ENCODE measurements at places on chromosomes 16 and 17.

DNA sequence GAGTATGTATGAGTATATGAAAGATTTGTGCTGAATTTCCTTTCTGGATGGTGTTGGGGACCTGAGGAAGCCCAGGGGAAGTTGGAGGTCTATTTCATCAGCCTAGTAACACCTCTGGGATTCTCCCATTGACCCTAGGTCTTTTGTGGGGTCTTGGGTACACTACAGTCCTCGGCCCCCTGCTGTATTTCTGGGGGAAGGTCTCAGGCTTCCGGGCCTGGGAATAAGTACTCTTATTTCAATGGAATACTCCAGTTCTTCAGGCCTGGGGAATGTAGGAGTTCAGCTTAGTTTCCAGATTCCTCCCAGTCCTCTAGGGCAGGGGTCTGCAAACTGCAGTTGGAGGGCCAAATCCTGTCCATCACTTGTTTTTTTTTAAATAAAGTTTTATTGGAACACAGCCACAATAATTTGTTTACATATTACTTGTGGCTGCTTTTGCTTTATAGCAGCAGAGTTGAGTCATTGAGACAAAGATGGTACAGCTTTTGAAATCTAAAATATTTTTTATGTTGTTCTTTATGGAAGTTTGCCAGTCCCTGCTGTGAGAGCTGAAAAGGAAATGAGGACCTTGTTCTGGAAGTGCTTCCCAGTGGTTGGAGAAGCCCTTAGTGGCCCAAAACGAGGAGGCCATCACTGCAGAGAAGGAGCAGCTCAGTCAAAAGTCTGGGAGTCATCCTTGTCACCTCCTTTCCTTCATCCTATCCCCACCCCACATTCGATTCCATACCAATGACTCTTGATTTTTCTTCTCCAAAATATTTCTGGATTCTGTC, 142.5 kb upstream of the HS3ST2 start:
- no peak for DNase-seq

GRCh38 chr17:73879987-73880386, 235.7 kb upstream of the SDK2 start:
- DNase-seq: no peak

GRCh38 chr17:43330876-43331639, 67.7 kb upstream of the ARL4D start:
- DNase-seq: no peak

DNA sequence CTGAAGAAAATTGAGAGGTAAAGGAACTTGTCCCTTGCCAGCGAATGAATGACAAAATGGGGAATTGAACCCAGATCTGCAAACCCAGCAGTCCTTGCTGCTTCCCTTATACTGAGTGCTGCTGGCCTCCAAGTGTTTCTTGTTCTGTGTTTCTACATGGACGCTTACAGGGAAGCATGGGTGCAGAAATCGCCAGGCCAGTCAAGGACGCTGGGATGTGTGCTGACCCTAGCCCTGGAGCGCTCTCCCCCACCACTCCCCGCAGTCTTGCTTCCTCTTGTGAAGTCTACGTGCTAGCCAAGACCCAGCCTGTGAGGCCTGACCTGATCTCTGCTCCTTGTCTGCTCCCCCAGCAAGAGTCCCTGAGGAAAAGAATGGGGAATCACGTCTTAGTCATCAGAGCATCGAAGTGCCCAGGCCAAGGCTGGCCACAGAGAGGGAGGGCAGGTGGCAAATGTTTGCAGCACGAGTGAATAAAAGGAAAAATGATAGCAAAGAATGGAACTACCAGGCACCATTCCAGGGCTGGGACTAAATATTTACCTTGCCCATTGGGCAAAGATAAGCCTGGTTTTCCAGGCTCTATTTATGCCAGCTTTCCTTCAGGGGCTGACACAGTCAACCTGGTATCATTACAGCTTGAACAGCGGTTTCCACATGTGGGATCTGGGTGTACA, 17.4 kb downstream of the CA4 start:
- no peak for DNase-seq

GRCh38 chr16:24807301-24807700, 38.5 kb upstream of the SLC5A11 start:
- no peak for DNase-seq

DNA sequence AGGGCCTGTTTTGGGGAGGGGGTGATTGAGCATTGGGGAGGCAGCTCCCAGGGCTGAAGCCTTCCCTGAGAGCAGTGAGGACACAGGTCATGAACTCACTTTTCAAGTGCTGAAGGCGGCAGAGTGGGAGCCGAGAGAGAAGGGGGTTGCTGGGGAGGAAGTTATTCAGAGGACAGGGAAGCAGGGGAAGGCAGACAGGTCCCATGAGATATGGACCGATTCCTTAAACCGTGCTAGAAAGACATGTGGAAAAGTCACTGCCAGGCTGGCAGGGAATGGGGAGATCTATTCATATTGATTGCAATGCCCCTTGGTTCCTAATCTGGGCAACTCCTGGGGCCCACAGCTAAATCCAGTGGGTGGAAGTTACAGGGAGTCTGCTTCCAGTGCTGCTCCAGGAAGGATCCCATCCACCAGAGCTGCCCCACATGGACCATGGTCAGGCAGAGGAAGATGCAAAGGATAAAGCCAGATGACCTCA, 1.1 kb downstream of the CCL4 start:
- DNase-seq: no peak

DNA sequence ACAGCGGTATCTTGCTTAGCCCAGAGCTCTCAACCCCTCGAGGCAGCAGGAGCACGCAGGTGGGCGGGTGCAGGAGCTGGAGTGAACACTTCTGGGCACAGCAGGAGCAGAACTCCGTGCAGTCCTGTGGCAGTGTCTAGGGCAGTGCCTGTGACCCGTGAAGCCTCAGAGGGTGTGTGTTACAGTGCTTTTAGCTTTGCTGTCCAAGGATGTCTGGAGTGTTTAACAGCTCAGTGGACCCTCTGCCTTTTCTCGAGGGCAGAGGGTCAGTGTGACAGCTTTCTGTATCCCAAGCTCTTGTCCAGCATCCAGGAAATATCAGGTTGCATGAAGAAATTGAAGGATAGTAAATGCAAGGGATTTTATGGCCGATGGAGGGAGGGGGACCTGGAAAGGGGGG, 16.4 kb upstream of the SSTR5 start:
- no peak for DNase-seq

GRCh38 chr17:72397687-72398086, 276.9 kb downstream of the SOX9 start:
- DNase-seq: no peak

GRCh38 chr16:3187798-3188674, at the start of gene OR1F1:
Gene OR1F1 (plus strand): TSS chr16:3188204.
- DNase-seq: no peak

DNA sequence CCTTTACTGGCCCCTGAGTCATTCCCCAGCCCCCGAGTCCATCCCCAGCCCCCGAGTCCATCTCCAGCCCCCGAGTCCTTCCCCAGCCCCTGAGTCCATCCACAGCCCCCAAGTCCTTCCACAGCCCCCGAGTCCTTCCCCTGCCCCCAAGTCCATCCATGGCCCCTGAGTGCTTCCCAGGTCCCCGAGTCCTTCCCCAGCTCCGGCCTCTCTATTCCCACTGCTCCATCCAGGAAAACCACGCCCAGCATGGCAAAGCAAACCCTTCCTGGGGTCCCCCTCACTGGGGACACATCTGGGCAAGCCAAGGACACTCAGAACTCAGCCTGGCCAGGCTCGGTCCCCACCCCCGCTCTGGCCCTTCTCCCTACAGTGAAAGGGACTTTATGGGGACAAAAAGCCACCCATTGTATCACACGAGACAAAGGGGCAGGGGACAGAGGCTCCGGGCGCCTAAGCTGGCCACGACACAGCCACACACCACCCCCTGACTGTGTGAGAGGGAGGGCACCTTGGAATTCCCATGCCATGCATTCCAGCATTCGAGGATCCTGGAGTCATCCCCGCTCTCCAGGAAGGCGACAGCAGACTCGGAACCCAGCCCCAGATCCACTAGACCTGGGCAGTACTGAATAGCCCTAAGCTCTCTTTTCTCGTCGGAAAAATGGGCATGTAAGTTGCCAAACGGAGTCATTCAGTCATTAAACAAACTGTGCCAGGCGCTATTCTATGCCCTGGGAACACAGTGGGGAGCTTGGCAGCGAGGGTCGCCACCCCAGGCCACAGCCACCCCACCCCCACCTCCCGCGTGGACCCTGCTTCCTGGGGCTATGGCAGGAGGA, 14.0 kb downstream of the PLLP start:
- no peak for DNase-seq

DNA sequence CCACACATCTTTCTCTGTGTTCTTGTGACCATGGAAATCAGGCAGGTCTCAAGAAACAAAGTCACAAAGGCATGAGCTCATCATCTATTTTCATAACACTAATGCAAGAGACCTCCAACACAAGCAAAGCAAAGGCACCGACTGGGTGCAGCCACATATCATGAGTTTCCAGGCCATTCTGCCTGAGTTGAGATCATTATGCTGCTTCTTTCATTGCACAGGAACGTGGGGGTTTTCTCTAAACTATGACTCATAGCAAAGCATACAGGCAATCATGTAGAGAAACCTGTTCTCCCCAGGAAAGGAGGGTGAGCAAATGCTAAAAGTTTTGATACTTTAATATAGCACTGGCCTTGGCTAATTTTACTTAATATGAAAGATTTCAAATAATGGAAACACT, 60.7 kb downstream of the GRIN2A start:
- DNase-seq: no peak

DNA sequence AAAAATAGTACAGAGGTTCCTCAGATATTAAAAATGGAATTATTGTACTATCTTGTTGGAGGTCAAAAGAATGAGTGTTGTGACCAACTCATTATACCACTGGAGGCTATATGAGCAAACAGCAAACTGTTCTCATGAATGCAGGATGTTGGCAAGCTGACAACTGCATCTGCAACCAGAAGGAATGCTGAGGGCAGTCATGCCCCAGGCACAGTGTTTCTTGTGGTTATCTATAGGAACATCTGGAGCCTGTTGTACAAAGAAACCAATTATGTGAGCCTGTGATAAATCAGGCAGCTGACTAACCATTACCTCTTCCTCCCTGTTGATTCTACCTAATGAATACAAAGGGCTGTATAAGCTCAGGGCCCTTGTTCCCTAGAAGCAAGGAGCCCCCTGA, 2057.1 kb downstream of the TP53TG3F start:
- DNase-seq: no peak

DNA sequence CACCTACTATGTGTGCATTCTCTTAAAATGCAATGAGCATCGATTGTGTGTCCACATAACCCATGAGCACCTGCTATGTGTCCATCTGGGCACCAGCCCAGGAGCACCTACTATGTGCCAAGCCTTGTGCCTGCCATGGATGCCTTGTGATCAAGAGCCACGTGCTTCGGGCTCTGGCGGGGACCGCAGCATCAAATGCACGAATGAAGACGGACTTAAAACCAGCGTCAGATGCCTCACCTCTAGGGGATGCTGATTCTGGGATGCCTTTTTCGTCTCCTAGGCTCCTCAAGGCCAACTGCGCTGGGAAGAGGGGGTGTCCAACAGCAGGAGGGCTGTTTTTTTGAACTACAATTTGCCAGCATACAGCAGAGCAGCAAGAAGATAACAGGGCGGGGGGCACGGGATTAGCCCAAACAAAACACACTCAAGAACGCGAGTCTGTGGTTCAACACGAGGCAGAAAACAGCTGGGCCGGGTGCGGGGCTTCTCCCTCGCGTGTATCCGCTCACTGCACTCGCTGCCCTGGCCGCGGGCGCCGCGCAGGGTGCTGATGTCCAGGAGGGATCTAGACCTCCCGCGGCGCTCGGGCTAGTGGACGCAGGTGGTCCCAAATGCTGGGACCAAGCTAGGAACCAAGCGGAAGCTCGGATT, 1.2 kb upstream of the GLIS2 start:
- DNase-seq: no peak

DNA sequence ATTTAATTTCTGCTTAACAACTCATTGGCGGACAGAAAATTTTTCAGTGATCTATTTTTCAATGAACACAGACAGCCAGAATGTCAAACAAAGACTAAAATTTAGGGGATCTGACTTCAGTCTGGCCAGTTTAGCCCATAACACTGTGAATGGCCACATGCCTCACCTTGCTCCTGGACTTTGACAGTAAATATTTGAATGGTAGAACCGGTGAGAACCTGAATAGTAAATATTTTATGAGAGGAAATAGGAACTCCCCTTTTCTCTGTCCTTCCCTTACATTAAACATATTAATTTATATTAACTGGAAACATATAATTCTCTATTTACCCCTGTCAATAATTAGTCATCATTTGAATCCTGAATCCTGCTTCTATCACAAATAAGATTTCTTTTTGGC, 942.1 kb downstream of the KCNJ2 start:
- no peak for DNase-seq

GRCh38 chr17:60656499-60656898, 21.2 kb upstream of the BCAS3 start:
- DNase-seq: no peak

- DNase-seq: no peak
Observed at GRCh38 chr17:32849879-32850278, 27.0 kb downstream of the MYO1D start.

- DNase-seq: no peak
Observed at GRCh38 chr17:80365983-80366382, 49.0 kb upstream of the ENDOV start.

GRCh38 chr16:11627822-11628457, 40.3 kb upstream of the SNN start:
- DNase-seq: no peak

- DNase-seq: no peak
Observed at GRCh38 chr16:83946781-83947566, 6.1 kb upstream of the OSGIN1 start.

GRCh38 chr16:70520612-70521297, 2.6 kb downstream of the COG4 start:
- no peak for DNase-seq

DNA sequence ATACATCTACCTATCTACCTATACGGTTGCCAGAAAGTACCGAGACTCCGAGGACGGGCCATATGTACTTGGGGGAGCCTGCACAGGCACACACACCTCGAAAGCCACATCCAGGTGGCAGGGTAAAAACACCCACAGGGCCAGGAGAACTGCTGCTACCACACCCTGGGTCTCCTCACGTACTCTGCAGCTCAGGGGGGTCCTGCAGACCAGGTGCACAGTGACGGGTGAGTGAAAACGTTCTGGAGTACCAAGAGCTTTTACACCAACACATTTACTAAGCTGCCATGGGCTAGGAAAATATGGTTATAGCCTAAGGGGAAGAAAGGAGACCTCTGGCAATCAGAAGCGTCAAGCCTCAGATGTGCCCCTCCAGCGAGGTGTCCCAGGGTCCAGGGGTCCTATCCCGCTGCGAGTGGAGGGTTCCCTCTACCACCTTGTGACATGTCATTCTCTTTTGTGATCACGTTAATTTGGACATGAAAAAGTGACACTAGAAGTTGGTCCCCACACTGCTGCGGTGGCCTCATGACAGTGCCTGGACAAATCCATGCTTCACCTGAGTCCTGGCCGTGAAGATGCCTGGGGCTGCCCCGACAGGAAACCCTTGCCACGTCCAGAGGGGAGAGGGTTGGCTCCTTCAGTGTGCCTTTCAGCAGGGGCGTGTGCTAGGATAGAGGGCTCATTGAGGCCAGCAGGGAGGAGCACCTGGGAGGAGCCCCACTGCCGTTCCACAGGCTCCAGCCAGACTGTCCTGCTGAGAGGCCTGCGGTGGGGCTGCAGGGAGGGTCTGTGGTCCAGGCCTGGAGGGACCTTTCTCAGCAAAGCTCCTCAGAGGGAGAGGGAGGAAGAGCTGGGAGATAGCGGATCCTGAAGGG, 1.8 kb downstream of the CANT1 start:
- peak; percentile 40 for DNase-seq
